ENCODE measurements at places on chromosomes 4 and X.

DNA sequence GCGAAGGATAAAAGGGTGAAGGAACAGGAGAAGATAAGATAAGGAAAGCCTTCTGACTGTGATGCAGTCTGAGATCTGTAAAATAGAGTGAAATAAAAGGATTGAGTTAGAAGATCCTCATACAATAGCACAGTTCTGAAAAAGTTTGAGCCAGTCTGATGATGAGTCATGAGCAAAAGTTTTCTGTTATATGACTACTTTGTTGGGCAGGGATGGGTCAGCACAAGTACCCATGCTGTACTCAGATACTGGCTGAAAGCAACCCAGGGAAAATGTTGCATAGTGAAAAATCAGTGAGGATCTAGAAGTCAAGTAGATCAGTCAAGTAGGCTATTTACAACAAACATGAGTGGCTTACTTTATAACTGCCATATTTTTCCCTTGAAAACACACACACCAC, 253.5 kb downstream of the PCDH10 start:
- no peak for DNase-seq

DNA sequence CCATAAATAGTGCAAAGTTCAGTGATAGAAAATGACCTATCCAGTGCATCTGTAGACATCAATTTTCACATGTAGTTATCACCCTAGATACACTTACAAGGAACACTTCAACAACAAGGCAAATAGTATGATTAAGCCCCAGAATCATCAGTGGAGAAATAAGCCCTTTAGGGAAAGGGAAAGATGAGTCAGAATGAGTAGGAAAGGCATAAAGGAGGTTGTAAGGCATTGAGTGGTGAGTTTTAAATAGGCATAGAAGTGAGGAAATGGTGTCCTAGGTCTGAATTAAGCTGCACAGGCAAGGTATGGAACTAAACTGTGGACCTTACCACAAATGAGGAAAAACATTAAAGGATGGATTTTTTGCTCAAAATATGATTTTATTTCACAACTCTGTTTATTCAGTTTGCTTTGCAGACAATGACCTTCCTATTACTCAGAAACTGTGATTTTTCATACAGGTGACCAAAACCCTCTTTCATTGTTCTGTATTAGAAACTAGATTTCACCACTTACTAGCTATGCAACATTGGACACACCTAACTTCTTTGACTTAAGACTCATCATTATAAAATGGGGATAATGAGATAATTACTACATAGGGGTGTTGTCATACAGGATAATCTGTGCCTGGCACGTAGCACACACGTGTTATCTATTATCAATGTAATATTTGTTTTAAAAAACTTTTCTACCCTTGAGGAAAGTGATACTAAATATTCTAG, 57.0 kb upstream of the MAP9 start:
- peak; percentile 36 for DNase-seq

GRCh38 chr4:99134586-99134985, 9.5 kb downstream of the ADH4 start:
- DNase-seq = peak; percentile 2

DNA sequence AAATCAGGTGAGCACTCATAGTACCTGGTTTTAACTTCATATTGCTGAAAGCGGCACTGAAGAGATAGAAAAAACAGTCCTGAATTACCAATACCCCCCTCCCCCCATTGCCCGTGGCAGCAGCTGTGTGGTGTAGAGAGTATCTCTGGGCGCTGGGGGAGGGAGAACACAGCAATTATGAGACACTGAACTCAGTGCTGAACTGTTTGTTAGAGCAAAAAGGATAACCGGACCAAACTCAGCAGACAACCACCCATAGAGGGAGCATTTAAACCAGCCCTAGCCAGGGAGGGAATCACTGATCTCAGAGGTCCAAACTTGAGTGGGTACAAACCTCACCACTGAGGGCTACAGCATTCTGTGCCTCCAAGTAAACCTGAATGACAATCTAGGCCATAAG, 457.4 kb upstream of the TEX13C start:
- no peak for DNase-seq

- DNase-seq = no peak
These were observed 85.3 kb downstream of the CLCN4 start for GRCh38 chrX:10242026-10242425.

DNA sequence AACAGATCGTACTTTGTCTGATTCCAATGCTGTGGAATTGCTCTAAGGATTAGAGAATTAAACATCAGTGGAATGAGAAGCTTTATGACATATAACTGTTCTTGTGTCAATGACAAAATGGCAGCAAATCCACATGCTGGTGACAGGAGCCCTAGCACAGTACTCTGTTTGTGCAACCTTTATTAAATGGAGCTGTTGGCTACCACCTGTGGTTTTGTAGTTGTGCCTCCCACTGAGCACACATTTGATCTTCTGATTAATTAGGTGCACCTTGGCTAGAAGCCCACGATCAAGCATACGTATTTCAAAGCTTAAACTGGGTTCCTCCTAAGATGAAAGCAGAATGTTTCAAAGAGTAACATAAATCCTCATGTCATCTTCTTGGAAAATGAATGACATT, 394.0 kb upstream of the IGFBP7 start:
- no peak for DNase-seq

GRCh38 chr4:36502350-36502749, 220.9 kb downstream of the DTHD1 start:
- no peak for DNase-seq

GRCh38 chr4:150072906-150073714, 5.1 kb upstream of the DCLK2 start:
- DNase-seq = peak; percentile 97

DNA sequence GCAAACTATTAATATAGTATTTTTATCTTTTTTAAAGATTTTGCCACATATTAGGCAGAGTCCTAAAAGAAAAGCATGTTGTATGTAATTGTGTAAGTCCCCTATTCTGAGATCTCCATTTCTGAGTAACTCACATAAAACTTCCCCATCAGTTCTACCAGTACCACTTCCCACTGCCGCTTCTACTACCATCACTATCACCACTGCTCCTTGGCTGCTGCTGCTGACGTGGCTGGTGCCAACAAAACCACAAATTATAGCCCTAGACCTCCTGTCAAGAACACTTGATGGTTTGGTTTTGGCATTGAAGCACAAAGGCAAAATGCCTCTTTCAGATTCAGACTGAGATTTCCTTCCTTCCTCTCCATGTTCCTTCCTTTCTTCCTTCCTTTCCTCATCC, 106.4 kb downstream of the MMRN1 start:
- DNase-seq = no peak

DNA sequence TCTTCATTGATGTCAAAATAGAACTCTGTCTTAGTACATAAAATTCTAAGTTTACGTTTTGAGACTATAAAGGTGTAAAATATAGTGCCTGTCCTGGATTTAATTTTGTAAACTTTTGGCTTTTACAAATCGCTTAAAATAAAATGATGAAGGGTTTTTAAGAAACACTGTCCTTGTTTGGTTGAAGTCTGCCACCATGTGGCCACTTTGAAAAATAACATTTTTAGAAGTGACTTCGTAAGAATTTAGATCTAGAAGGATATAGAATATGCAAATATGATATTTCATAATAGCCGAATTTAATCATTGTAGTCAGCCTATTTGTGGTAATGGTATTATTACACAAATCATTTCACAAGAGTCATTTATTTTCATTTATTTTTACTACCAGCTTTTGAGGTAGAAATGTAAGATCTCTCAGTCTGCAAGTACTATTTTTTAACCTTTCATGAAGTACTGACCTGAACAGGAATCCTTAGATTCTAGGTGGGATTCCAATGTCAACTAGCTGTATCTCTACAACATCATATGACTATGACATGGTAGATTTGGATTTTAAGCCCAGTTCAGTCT, 31.0 kb upstream of the FAT4 start:
- DNase-seq = peak; percentile 44

DNA sequence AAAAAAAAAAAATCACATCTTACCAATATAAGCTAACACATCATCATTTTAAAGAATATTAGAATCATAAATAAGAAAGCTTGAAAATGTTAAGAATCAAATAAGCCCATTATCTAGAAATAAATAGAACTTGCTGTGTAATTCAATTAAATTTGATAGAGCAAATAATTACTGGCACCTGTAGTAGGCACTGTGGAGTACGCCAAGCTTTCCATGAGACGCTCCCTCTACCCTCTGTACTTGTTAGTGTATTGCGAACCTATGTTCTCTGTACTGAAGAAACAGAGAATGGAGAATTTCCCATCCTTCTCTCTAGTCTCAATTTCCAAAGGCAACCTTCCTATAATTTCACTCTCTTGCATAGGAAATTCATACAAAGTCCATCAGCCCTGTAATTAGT, 61.7 kb upstream of the HAND2 start:
- no peak for DNase-seq

DNA sequence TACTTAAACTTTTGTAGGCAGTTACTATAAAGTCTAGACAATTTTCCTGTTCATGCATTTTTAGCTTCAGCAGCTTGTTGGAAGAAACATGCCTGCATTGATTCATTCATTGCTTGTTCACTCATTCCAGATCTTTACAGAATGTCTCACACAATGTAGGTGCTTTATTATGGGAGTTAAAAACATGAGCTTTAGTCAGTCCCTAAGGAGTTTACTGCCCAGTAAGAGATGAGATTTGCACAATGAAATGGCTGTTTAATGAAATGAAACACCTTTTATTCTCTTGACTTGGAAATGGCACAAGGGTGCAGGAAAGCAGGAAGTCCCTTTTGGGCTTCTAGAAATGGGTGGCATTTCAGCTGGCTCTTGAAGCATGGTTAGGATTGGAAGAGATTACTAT, 2.9 kb downstream of the NOCT start:
- no peak for DNase-seq

GRCh38 chr4:61203436-61203790, 3.3 kb downstream of the ADGRL3 start:
- no peak for DNase-seq

DNA sequence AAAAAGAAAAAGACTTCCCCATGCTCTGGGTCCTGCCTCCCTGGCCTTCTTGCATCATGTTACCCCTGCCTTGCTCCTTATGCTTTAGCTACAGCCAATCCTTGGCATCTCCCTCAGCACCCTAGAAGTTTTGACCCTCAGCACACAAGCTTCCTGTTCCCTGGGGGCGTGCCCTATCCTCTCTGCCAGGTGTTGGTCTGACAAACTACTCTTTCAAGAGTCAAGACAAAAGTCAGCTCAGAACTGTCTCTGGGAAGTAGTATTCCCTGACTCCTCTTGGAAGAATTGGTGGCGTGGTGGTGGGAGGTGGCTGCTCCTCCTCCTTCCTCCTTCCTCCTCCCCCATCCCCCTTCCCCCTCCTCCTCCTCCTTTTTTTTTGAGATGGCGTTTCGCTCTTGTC, 41.0 kb downstream of the PRPS1 start:
- DNase-seq = no peak

- DNase-seq = peak; percentile 73
These were observed 311.4 kb downstream of the MAPK10 start for GRCh38 chr4:86048426-86048825.

DNA sequence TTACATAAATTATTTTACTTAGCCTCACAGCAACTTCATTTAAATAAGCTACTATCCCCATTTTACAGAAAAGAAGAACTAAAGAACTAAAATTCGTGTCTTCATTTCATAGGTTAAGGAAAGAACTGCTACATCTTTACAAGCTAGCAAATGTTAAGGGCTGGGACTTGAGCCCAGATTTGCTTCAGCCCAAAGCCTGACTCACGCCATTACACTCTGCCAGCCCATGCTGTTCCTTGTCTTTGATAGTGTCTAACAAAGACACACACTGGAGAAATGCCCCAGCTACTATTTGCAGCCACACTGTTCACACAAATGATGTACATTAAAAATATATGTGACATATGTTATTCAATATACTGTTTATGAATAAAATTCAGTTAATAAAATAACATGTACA, 29.0 kb upstream of the ERVMER34-1 start:
- DNase-seq = peak; percentile 33

- no peak for DNase-seq
These were observed 975.8 kb downstream of the C4orf33 start for GRCh38 chr4:130071746-130072145.

- DNase-seq = peak; percentile 87
These were observed 77.1 kb upstream of the ATXN3L start for GRCh38 chrX:13396924-13397323.

GRCh38 chrX:108584617-108585211, 145.1 kb downstream of the COL4A5 start:
- DNase-seq = no peak

DNA sequence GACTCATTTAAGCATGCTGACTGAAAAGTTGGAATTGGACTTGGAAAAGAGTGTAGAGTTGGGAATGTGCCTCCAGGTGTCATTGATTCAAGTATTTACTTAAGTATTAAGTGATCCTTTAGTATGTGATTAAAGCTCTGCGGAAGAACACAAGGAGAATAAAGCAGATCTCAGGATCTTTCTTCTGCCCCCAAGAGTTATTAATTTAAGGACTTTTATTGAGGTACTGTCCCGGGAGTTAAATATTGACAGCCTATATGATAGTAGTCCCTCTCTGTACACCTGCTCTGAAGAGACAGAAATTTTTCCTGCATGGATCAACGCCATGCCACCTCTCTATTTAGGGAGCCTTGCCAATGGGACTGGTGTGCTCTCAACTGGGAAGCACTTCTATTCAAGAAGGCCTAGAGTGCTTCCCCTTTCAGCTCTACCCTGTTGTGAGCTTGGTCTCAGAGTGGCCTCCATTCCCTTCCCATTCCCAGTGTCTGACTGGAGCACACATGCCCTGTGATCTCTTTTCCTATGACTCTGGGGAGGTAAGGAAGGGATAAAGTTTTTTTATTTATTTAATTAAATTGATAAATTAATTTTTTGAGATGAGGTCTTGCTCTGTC, 75.9 kb downstream of the SHISA3 start:
- no peak for DNase-seq

DNA sequence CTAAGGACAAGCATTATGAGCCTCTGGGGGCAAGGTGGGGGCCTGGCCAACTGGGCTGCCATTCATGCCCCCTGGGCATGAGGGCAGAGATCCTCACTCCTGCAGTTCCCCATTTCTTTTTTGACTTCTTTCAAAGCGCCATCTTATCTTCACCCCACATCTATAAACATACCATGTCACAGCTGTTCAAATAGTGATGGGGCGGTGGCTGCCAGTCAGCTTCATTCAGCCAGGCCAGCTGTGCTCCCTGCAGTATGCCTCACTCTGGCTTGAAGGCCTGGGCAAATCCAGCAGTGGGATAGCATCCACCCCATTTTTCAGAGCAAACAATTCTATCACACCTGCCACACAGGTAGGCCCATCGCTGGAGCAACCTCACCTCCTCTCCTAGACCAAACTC, 85.5 kb downstream of the NHSL2 start:
- no peak for DNase-seq
